ENCODE measurements at places on chromosomes 2 and 18.
A peak's percentile ranks its signal among the peaks of the same experiment; 100 is the strongest.

- no peak for DNase-seq
Observed at GRCh38 chr2:38400513-38400912, 23.4 kb upstream of the ATL2 start.

- no peak for DNase-seq
Observed at GRCh38 chr2:42050010-42050702, 2.3 kb downstream of the PKDCC start.

GRCh38 chr2:29579495-29580169, 341.8 kb downstream of the ALK start:
- DNase-seq, result no peak

DNA sequence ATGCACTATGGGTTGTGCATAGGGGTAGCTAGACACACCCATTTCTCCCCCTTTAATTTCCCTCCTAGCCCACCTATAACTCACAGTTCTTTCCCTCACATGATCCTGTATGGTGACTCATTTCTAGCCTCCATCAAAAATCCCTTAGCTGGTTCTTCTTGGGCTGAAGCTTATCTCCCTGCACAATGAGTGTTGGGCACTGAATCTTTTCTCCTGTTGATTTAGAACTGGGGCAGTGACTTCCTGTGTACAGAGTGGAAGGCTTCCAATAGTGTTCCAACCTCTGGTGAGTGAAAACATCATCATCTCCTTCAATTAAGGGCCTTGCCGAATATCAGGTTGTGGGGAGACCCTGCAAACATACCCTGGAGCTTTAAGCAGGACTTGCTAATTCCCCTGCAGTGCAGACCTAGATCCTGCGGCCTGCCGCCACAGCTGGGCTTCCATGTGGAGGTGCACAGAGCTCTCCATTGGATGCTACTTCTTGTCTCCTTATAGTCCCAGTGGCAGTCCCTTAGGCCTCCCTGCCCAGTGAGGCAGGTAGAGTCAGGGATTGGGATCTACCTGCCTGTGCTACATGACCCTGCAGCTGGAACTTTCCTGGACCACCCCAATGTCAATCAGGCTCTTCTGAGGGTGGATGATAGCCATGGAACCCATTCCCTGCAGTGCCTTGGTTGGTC, 121.8 kb downstream of the PLB1 start:
- no peak for DNase-seq

DNA sequence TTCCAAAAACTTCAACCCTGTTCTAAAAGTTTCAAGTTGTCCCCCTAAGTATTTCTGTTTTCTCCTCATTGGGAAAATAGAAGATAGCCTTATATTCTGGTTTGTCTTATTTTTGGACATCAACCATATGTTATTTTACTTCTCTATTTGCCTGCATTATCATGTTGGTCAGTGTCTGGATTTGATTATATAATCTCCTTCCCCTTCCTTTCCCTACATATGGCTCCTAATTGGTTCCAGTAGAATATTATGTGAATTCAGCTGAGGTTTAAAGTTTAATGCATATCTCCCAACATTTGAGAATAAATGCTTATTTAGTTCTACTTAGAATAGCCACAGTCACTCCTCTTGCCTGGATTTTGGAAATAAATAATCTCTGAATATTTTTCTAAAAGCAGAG, 66.9 kb downstream of the OXER1 start:
- DNase-seq, result no peak

DNA sequence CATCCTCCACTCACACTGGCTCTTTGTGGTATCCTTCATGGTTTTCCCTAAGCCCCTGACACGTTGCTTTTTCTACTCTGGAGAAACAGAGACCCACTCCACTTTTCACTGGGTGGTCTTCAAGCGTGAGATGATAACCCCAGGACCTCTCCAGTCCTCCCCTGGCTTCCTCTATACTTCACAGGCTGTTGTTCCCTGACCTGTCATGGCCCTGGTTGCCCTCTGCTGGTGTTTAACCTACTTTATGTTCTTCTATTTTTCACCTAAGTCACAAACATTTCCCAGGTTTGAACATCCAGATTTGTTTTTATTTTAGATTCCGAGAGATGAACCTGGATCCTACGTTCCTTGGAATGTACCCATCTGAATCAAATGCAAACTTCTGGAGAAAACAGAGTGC, 84.5 kb downstream of the AOX1 start:
- DNase-seq, result no peak

GRCh38 chr2:177031438-177032180, 181.0 kb upstream of the HNRNPA3 start:
- DNase-seq, result no peak

- DNase-seq, result no peak
Observed at GRCh38 chr18:64097497-64097896, 51.4 kb downstream of the LINC00305 start.

DNA sequence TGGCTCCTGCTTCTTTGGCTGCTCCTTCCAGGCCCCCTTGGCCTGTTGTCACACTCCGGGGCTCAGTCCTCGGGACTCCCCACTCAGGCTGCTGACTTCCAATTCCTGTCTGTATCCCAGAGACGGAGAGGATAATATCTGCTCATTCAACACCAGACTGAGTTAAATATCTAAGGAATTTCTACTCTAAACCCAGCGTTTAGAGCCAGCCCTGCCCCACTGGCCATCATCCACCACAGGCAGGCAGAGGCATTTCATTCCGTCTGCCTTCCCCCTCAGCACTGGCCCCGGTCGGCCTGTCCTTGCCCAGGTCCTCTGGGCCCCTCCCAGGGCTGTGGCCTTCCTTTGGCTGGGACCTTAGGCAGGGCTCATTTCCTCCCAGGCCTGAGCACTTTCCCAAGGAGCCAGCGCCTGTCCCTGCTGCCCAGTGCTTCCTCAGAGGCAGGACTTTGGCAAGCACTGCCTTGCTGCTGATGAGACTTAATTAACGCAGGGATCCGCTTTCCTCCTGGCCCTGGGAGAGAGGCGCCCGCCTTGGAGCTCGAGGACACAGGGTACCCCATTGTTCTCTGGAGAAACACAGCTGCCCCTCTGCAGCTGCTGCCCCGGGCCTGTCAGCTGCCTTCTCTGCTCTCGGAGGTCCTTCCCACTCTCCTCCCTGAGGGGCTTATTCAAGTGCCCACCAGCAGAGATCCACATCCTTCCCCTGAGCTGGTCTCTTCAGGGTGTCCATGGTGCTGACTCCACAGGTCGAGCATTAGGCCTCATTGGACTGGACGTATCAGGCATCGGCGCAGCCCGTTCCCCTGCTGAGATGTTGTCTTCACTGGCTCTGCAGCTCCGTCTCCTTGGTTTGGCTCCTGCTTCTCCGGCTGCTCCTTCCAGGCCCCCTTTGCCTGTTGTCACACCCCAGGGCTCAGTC, 42.8 kb downstream of the ATOH8 start:
- DNase-seq, result no peak

DNA sequence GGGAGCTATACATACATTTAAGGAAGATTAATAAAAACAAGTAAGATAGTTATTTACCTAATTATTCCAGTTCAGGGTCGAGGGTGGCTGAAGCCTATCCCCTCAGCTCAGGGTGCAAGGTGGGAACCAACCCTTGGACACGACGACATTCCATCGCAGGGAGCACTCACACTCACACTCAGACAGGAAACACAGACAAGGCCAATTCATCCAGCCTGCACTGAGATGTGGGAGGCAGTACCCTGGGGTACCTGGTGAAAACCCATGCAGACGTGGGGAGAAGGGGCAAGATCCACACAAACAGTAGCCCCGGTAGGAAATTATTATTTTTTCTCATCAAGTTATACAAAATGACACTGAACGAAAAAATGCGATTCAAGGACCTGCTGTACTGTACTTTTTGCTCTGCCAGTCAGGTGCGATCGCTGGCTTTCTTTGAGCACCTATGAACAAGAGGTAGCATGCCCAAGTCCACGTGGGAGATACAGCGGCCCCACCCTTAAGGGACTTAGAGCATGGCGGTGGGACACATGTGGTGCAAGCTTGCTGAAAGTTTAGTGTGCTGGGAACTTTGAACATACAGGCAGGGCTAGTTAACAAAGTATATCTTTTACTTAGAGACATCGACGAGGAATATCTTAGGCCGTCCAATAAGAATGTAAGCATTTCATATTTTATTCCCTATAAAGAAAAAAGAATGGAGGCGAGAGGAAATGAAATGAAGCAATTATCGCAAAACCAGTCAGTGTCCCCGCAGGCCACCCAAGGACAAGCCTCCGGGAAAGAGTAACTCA, 624 bp downstream of the METTL8 start:
- DNase-seq, result peak; percentile 62

GRCh38 chr2:71130905-71131244, 441 bp downstream of the MPHOSPH10 start:
- DNase-seq, result no peak

GRCh38 chr2:106614511-106615291, 127.5 kb downstream of the CD8B2 start:
- no peak for DNase-seq

- no peak for DNase-seq
Observed at GRCh38 chr18:55136864-55137263, 177.6 kb upstream of the CCDC68 start.

- peak; percentile 61 for DNase-seq
Observed at GRCh38 chr2:106085181-106085940, 108.7 kb downstream of the UXS1 start.

DNA sequence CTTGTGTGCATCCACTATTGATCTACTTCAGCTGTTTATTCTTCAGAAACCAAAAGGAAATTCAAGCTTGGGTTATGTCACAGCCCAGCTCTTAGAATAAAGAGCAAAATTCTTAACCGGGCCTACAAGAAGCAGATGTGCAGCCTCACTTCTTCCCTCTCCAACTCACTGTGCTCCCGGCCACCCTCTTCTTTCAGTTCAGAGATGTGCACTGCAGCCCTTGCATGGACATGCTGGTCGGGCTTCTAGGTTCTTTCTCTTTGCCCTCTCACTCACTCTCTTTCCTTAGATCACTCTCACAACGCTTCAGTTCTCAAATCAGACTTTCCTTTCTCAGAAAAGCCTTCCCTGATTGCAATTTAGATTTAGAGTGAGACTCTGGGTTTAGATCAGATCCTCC, 104.1 kb downstream of the CHN1 start:
- DNase-seq, result no peak

DNA sequence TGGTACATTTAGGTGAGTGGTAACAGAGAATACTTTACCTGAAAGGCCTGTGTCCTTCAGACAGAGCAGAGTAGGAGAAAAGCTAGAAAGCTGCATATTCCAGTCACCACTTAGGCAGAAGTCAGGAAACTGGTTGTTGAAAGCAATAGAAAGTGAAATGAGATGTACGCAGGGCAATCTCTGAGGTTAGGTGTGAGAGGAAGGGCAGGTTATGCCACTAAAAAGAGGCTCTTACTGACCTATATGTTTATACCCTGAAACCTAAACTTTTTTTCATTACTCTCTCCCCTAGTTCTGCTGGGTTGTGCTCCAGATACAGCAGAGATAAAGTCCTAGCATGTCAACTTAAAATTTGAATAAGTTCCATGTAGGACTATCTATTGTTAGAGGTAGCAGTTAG, 93.5 kb downstream of the COX7A2L start:
- no peak for DNase-seq

DNA sequence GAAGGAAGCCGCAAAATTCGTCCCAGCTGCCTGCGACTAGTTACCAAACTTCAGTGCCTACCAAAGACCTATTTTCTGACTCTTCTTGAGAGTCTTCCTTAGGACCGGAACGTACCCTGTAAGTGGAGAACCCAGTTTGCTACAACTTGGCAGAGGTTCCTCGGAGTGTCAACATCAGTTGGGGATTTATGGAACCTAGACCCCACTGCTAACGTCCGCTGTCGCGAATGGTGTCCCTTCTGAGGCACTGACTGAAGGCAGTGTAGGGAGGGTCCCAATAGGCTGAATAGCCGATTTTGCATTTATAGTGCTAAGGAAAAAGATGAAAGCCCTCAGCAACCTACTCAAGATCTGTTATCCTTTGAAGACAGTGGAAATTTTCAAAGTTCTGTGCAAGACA, 568 bp upstream of the STK17B start:
- no peak for DNase-seq

DNA sequence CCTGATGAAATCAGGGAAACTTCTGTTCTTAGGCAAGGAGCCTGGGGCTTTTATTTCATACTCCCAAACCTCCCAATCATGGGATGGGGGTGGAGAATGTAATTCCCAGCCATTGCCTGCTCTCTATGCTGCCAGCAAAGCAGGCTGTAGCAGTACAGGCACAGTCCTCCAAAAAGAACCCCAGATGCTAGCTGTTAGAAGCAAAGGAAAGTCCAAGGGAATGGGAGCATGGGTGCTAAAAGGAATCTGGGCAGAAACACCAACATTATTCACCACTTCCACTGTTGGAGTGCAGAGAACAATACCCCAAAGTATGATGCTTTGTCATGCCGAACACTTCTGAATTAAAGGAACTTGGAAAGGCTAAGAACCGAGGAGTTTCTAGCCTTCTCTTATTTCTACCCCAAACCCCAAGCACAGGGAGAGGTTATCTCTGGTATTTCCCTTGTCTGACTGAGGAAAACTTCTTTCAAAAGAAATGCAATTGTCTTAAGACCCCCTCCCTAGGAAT, 24.7 kb downstream of the MDH1 start:
- DNase-seq, result no peak

DNA sequence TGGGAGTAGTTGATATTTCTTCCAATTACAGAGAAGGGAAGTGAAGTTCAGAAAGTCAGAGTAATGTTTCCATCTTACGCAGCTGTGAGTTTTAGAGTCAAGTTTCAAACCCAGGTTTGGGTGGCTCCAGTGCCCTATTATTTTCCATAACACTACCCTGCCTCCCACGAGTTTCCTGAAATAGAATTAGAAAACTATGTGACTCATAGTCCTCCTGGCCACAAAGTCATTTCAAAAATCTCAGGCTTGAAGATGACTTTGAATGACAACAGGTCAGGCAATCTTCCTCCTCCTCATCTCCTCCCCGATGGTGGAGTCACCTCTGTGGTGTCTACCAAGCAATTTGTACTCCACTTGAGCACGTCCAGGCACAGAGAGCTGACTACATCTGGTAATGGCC, 212.3 kb upstream of the TRIB2 start:
- DNase-seq, result peak; percentile 49

DNA sequence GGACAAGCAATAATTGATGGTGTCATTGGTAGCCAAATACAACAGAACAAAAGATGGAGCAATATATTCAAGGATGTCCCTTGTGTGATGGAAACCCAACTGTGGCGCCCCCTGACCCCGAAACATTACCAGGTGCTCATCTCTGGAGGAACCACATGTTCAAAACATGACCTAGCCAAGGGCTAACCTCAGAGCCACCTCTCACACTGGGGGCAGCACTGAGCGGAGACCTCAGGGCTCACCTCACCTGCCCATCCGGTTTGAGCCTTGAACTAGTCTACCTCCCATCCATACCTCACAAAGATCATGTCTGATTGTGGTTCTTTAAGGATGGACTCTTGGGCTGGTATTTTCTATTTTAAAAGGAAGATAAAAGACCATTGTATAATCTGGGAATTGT, 314.4 kb upstream of the CDH7 start:
- no peak for DNase-seq

DNA sequence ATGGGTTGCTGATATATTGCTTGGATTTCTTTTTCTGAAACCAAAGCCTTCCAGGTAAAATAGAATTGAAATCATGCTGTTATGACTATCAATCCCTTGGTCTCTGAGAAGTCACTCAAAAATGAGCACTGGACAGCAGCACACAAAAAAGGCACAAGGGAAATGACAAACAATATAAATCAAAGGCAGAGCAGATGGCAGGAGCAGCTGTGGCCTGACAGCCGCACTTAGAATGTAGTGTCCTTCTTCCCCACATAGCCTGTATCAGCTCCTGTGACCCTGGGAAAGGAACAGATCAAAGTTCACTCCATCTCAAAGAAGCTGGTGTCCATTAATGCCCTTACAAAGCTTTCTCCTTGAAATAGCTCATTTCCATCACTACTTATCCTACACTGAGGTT, 326.7 kb downstream of the SUCLG1 start:
- DNase-seq, result no peak

All from activated naive CD4-positive, alpha-beta T cell treated with anti-CD3 and anti-CD28 coated beads, Interleukin-2, amount 50 U/mL, for 16 hours (primary cell).